Activated CD4-positive, alpha-beta T cell treated with anti-CD3 and anti-CD28 coated beads, Interleukin-2, Interleukin-4, amounts not matched to agents 100 ng/mL and 50 ng/mL, durations not matched to agents 16 hours and 8 hours (primary cell): ENCODE measurements at places on chromosomes 5 and 9.

- no peak for DNase-seq
These were observed 2209.2 kb downstream of the MAT2B start for GRCh38 chr5:165714598-165714997.

GRCh38 chr5:85671223-85671970 is 946.3 kb upstream of the COX7C start:
- no peak for DNase-seq

- DNase-seq = no peak
These were observed 147.3 kb downstream of the TLE4 start for GRCh38 chr9:79719021-79719420.

GRCh38 chr9:93808115-93809029 is 146.8 kb downstream of the BARX1 start:
- DNase-seq = no peak
